ENCODE measurements at places on chromosomes 3 and 15. TPM values are rescaled to one million over a fixed set of nuclear protein-coding genes. Genes with fewer than 3 reads are reported as not detected.

The TP63 gene
- total RNA-seq, result 0.27 TPM

The CKMT1B gene
- 10.3 TPM for total RNA-seq

The SSUH2 gene
- total RNA-seq, result 0.91 TPM

The CYB561D2 gene
- 10.1 TPM for total RNA-seq

The CLDN11 gene
- 39.6 TPM for total RNA-seq

The LSMEM2 gene
- total RNA-seq, result 0.36 TPM

The APOD gene
- total RNA-seq, result 5.2 TPM

The ZNF619 gene
- total RNA-seq, result 10.1 TPM

The FBLN2 gene
- 11.3 TPM for total RNA-seq

The RAB11A gene
- 91.4 TPM for total RNA-seq

The KLF15 gene
- total RNA-seq, result 5.3 TPM

The KNG1 gene
- not detected for total RNA-seq

The DMXL2 gene
- 158 TPM for total RNA-seq

The GLDN gene
- total RNA-seq, result 1.2 TPM

The TUSC7 gene
- not detected for total RNA-seq

The ARPIN gene
- 16.3 TPM for total RNA-seq

The MUC13 gene
- 0.18 TPM for total RNA-seq

The DAZL gene
- 0.09 TPM for total RNA-seq

The CLCN2 gene
- 16.0 TPM for total RNA-seq

The SLC2A2 gene
- total RNA-seq, result not detected

The USF3 gene
- total RNA-seq, result 19.1 TPM

The AP4E1 gene
- 13.4 TPM for total RNA-seq

The SI gene
- 0.18 TPM for total RNA-seq

The GOLGA8G gene
- total RNA-seq, result 0.09 TPM

The DNAH12 gene
- 1.7 TPM for total RNA-seq

The TMOD2 gene
- total RNA-seq, result 105 TPM

The C3orf38 gene
- 46.1 TPM for total RNA-seq

The STARD9 gene
- total RNA-seq, result 25.4 TPM

The SLC27A2 gene
- 6.4 TPM for total RNA-seq

The KLHL24 gene
- total RNA-seq, result 138 TPM

The GFM1 gene
- total RNA-seq, result 80.0 TPM

The CATSPER2 gene
- total RNA-seq, result 12.8 TPM

The CD200 gene
- 49.4 TPM for total RNA-seq

Measured in cerebellum (tissue), 4 donors.